ENCODE measurements at places on chromosomes 3 and 15.
A peak's percentile ranks its signal among the peaks of the same experiment; 100 is the strongest.

DNA sequence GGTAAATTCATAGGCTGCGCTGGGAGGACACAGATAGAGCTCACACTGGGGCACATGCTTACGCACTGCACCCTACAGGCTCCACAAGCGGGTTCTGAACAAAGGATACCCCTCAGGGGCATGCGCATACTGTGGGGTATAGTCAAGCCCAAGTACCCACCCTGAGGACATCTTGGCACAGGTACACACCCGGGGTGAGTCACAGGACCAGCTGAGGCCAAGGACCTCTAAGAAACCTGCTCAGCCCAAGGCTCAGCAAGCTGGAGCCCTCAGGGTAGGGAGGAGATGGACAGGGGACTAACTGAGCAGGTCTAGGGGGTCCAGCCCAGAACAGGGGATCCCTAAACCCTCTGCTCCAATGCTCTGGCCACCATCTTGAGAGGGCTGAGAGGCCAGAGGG, 3.3 kb downstream of the SHISA5 start:
- DNase-seq = no peak

GRCh38 chr15:86413191-86413590, 333.5 kb downstream of the AGBL1 start:
- DNase-seq = no peak

GRCh38 chr3:148534089-148534988, 163.4 kb upstream of the AGTR1 start:
- DNase-seq = no peak

GRCh38 chr15:63582179-63582578, 15.0 kb upstream of the FBXL22 start:
- DNase-seq = no peak

- no peak for DNase-seq
Measured at GRCh38 chr3:65856907-65857306, 181.8 kb downstream of the MAGI1 start.

DNA sequence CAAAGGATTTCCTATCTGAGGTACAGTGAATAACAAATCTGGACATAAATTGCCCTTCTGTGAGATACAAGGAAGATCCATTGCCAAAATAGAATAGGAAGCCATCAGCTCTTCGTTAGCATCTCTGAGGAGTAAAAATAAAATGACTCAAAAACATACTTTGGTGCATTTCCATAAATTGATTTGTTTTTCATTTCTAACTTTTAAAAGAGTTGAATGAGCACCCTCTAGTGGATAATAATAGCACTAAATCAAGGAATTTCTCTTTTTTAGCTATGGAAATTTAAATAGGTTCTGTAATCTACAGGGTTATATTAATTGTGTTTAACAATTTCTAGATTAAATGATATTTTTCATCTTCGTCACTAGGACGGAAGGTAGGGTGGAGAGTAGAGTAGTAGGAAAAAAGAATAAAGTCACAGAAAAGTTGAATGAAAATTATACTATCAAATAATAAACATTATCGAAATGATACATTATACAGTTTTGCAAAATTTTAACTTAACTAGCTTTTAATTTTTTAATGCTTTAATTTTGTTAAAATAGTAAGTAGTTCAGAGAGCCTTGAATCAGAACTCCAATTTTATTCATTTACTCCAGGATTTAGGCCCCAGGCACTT, 6.4 kb downstream of the NSUN3 start:
- DNase-seq = peak; percentile 10

DNA sequence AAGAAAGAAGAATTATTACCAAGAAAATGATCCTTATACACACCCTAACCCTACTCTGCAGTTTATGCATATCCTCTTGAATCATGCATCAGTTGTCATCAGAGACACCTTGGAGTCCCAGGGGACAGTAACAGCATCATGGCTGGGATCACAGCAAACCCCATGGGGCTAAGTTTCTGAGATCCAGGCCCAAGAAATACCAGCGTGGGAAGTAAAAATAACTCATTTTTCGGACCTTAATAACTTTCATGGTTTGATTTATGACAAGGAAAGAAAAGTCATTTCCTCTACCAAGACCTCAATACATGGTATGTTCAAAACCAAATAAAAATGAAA, 38.8 kb upstream of the B3GNT5 start:
- DNase-seq = no peak

DNA sequence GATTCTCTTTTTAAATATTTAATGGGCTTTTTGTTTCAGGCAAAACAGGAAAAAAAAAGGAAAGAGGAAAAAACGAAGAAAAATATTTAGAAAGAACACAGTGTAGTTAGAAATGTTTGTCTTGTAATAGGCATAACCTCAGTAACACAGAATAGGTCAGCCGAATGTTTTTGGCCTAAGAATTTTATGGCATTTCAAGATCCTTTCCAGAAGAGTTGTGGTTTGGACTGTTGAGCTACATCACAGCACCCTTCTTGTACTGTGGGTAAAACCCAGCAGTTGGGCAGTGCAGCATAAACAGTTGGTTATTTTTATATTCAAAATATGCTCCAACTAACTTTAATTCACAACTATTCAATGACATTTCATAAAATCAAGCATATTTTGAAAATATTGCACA, 474.4 kb upstream of the AGTR1 start:
- DNase-seq = no peak

GRCh38 chr15:101033801-101034200, 114.6 kb downstream of the LRRK1 start:
- DNase-seq = no peak

- no peak for DNase-seq
Measured at GRCh38 chr3:140950863-140951262, 9.2 kb downstream of the SLC25A36 start.

DNA sequence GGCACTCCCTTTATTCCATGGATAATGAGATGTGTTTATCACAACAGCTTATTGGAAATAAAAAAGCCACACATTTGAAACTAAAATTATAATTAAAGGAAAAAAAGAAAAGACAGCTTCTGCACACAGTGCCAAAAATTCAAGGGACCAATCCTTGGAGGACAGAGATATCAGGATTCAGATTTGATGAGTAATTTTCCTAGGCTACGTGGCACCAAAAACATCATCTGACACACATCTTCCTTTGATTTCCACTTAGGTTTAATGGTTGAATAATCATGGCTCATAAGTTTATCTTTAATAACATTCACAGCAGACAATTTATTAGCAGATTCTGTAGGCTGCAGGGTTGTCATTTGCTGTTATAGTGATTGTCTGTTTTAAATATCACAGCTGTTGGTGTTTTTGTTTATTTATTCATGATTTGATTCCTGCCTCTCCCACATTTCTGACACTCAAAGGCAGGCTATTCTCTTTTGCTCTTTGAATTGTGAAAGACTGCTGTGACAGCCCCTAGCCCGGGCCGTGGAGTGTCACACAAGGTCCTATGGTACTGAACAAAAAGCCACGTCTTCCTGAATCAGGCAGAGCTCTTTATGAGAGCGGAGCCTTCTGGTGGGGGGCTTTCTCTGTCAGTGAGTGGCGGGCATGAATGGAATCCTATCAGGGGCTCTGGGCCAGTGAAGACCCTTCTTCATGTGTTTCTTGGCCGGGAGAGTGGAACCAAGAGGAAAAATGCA, 708.5 kb downstream of the SQOR start:
- no peak for DNase-seq

GRCh38 chr3:48662753-48663488, at the start of gene CELSR3:
TSS of gene CELSR3 (minus strand) at chr3:48662886. CDS start at chr3:48662634, 252 bp downstream.
- peak; percentile 86 for DNase-seq

- no peak for DNase-seq
Measured at GRCh38 chr3:96072226-96072625, 742.2 kb upstream of the EPHA6 start.

DNA sequence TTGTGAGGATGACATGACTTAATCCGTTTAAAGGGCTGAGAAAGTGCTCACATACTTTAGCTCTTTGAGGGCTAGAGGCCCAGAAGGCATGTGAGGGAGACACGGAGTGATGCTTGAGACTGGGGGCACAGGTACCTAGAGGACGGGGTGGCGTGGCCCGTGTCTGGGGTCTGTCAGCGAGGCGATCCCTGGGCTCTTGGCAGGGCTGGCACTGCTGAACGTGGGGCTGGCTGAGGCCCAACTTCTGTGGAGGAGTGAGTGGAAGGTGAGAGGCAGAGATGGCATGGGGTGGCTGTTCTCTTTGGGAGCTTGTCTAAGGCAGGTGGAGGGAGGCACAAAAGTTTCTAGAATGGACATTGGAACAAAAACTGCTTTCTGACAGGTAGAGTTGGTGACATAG, 9.5 kb downstream of the SEMA4B start:
- DNase-seq = no peak

- no peak for DNase-seq
Measured at GRCh38 chr3:42731476-42732195, 29.0 kb upstream of the HHATL start.

DNA sequence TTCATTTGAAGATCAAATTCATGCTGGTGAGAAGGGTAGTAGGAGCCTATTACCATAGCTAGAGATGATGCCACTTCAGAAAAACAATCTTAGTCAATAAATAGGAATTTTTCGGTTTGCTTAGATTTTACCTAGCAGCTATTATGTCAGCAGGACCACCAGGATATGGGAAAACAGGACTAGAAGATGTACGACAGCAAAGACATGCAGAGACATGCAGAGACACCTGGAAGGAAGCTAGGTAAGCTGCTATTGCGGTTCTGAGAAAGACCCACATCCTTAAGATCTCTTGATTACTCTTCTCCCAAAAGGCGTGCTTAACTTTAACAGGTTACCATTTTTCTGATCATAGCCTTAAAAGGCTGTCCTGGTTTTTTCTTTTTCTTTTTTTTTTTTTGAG, 64.8 kb upstream of the THSD4 start:
- no peak for DNase-seq

- DNase-seq = no peak
Measured at GRCh38 chr3:134236505-134237170, 14.0 kb downstream of the RYK start.

- DNase-seq = no peak
Measured at GRCh38 chr3:132294906-132295305, 22.3 kb upstream of the ACP3 start.

GRCh38 chr3:31573036-31573779, 40.5 kb downstream of the STT3B start:
- DNase-seq = no peak

DNA sequence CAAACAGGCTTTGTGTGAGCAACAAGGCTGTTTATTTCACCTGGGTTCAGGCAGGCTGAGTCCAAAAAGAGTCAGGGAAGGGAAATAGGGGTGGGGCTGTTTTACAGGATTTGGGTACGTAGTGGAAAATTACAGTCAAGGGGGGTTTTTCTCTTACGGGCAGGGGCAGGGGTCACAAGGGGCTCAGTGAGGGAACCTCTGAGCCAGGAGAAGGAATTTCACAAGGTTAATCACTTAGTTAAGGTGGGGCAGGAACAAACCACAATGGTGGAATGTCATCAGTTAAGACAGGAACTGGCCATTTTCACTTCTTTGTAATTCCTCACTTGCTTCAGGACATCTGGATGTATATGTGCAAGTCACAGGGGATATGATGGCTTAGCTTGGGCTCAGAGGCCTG, 1592.8 kb upstream of the GBE1 start:
- DNase-seq = no peak

GRCh38 chr3:141795276-141795675, 32.1 kb downstream of the GRK7 start:
- DNase-seq = no peak

GRCh38 chr15:88918738-88919137, 5.6 kb upstream of the MFGE8 start:
- DNase-seq = no peak

DNA sequence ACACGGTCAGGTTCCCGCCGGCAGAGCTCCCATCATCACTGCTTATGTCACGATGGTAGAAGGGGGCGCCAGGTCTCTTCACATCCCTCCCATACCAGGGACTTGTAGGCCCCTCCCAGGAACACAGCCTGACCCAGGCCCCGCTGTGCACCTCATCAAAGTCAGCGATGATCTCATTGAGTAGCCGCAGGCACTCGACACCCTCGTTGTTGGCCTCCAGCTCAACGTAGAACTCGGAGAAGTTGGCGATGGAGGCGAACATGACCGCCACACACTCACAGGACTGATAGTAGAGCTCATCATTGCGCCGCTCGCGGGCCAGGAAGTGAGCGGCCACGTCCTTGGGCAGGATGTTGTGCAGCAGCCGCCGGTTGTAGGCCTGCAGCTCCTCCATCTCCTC, 89.2 kb downstream of the SEC22A start:
- no peak for DNase-seq

GRCh38 chr3:183046883-183047282, 52.4 kb downstream of the MCCC1 start:
- no peak for DNase-seq

DNA sequence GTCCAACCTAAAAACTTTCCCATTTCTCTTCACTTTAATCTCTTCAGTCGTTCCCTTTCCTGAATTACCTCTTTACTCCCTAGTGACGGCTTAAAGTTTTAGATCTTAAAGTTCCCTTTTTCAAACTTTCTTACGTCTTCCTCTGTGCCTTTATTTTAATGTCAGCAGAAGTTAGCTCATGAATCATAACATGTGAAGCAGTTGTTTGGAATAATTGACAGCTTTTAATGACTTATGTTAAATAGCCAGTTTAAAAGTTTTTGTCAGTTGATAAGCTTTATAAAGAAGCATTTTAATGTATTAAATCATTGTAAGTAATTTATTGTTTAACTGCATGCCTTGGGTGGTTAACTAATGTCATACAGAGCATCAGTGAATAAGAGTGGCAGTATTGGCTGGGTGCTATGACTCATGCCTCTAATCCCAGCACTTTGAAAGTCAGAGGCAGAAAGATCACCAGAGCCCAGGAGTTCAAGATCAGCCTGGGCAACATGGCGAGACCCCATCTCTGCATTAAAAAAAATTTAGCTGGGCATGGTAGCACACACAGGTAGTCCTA, 33.9 kb downstream of the PIK3CA start:
- DNase-seq = no peak

- DNase-seq = no peak
Measured at GRCh38 chr3:34238407-34238806, 440.0 kb downstream of the PDCD6IP start.

DNA sequence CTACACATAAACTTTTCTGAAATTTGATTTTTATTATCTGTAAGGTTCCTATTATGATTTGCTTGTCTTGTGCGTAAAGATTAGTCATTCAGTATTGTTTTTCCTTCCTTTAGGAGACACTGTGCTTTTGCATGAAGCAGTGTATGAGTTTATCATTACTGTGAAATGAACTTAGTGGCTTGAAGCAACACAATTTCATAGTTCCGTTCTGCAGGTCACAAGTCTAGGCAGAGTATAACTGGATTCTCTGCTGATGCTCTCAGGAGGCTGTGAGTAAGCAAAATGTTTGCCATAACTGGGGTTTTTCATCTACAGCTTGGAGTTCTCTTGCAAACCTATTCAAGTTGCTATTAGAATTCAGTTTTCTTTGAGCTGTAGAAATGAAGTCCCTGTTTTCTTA, 1136.1 kb downstream of the OTOL1 start:
- no peak for DNase-seq
